ENCODE measurements at places on chromosomes 2 and 18.

- no peak for DNase-seq
These were observed 114.8 kb downstream of the GAREM1 start for GRCh38 chr18:32355896-32356295.

- no peak for DNase-seq
These were observed 650 bp downstream of the CCBE1 start for GRCh38 chr18:59696311-59697235.

GRCh38 chr18:75246721-75247610 lies 36.4 kb downstream of the TSHZ1 start:
- no peak for DNase-seq

- no peak for DNase-seq
These were observed 213.7 kb downstream of the TSN start for GRCh38 chr2:121969166-121969565.

DNA sequence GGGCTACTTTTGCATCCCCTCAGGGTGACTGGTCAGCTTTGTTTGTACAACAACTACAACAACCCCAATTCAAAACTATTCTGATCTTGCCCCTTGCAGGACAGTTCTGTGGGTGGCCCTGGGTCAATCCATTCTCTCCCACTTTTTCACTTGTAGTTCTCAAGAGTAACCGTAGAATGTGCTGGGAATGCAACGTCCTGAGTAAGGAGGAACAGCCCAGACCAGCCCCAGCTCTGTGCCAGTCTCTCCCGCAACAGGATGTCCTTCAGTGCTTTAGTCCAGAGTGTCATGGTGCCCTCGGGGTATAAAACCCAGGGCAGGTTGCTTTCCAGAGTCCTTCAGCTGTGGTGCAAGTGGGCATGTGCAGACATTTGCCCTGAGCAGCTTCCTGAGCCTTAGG lies 22.1 kb upstream of the TEX51 start:
- DNase-seq = no peak

- no peak for DNase-seq
These were observed 55.3 kb downstream of the HS1BP3 start for GRCh38 chr2:20595439-20596192.

DNA sequence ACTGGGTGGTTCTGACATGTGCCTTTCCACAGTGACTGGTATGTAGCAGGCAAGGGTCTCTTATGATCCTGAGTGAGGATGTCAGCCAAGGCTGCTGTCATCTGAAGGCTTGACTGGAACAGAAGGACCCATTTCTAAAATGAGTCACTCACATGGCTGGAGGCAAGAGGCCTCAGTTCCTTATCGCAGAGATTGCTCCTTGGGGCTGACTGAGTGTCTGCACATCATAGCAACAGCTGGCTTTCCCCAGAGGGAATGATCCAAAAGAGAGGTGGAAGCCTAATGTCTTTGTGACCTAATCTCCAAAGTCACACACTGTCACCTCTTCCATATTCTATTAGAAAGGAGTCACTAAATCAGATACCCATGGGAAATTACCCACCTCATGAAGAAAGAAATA lies 114.0 kb downstream of the NEDD4L start:
- no peak for DNase-seq

GRCh38 chr2:98269274-98269673 lies 77.0 kb upstream of the CNGA3 start:
- no peak for DNase-seq

- DNase-seq = no peak
These were observed 59.7 kb upstream of the ADAM23 start for GRCh38 chr2:206383669-206384068.

DNA sequence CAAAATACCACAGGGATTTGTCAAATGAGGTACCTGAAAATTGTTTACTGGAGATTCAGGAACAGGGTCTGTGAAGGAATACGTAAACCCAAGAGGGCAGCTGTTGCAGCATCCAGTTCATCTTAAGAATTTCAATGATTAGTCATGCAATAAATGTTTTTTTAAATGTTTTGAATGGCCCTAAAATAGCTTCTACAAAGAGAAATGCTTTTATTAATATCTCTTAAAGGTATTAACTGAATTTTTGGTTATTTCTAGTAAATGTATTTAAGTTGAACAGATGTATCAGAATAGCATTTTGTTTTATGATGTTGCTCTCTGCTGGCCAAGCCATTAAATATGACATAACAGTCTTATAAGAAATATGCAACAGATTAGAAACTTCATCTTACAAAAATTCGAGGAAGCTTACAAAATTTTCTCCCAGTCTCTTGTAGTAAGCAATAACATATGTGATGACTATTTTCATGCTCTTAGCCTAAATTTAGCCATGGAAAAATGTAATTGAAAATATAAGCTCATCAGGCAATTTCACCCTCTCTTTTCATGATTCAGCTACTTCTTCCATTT lies 863.9 kb downstream of the SUCLG1 start:
- no peak for DNase-seq

- no peak for DNase-seq
These were observed 71.3 kb upstream of the SETBP1 start for GRCh38 chr18:44609181-44609941.

DNA sequence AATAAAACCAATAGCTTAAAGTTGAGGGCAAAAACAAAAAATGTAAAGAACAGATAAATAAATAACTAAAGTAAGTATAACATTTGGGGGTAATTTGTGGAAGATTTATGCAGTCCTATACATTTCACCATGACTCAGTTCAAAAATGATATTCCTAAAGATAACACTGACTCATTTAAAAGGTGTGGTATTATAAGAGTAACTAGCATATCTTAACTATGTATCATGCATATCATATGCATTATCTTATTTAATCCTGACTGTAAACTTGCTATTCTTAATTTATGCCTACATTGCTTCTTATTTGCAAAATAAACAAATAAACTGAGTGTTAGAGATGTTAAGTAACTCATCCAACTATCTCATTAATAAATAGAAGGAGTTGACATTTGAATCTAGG lies 726.5 kb upstream of the PKDCC start:
- DNase-seq = no peak

GRCh38 chr2:32532341-32532740 lies 95.5 kb upstream of the TTC27 start:
- DNase-seq = no peak

DNA sequence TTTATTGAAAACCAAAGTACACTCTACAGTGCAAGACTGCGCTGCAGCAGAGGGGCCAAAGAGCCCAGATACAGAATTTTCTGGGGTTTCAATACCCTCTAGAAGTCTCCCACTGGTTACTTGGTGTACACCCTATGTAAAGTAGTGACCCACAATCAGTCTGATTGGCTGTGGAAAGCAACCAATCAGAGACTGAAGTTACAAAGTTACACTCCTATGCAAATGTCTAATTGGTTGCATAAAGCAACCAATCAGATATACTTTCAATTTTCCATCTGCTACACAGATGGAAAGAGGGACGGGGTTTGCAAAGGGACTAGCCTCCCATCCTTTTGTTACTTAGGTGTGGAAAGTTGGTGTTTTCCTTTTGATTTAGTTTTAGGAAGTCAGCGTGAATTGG lies 198.9 kb upstream of the SH3BP4 start:
- no peak for DNase-seq

DNA sequence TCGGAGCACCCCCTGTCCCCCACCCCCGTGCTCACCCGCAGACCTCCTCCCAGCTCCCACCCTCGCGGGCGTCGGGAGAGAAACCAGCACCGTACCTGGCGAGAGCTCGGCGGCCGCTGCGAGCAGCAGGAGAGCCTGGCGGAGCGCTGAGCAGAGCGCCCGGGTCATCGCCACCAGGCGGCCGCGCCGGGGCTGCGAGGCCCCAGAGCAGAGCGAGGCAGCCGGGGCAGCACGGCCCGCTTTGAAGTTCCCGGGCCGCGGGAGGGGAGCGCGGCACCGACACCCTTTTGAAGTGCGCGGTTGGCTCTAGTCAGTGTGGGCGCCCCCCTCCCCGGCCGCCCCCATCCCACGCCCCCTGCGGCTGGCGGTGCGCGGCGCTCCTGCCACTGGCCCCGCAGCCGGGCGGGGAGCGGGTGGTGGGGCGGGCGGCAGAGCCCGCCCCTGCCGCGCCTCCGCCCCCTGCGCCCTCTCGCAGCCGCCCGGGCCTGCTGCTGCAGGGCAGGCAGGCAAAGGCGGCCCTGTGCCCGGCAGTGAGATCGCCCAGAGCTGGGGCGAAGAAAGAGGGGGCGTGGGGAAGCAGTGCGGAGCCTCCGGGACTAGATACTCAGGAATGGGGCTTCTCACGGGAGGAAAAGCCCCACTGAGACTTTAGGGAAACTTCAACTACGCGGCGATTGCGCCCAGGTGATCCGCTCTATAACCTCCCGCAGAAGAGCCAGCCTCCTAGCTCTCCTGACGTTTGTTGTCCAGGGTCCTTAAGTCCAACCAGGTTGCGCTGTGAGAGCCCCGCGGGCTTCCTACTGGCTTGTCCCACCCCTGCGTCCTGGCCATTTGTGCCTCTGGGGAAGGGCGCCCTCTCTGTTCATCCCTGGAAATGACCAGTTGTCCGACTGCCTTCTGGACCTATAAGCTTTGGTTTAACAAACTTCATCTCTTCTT lies at the start of gene ACVR1C:
Gene ACVR1C (minus strand): TSS at position 388 of the 939 bp plus-strand sequence. CDS start 220 bp downstream, at position 168.
- peak; percentile 82 for DNase-seq

GRCh38 chr2:28030600-28030999 lies 140.1 kb downstream of the BABAM2 start:
- no peak for DNase-seq

GRCh38 chr2:7692657-7693161 lies 775.5 kb downstream of the RNF144A start:
- no peak for DNase-seq

GRCh38 chr18:30039201-30039600 lies 1003.3 kb downstream of the DSC3 start:
- no peak for DNase-seq

DNA sequence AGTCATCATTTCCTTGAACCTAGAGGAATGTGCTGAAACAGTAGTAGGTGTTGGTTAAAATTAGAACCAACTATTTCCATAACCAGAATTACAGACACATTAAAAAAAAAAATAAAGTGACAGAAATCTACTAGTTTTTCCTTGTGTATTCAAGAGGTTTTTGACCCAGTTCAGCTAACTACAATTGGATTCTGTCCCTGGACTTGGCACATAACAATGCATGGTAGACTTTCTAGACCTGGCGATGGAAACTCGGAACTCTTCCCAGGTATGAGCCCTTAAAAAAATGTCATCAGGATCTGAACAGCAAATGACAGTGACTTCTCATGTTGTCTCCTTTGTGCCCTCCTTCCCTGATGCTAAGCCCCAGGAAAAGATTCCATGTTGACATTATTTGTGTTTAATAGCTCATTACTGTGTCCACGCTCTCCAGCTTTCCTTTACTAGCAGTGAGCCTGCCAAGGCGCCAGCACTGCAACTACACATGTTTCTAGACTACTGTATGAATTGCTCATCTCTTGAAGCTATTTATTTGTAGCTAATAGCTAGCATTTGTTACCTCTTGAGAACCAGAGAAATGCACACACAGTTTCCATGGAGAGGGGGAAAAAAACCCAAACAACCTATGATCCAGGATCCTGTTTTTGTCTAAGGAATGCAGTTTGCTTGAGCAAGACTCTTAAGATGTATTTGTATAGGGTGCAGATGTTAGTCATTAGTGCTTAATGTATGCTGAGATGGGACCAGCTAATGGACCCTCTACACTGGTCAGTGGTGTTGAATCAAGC lies 148.5 kb downstream of the FMNL2 start:
- no peak for DNase-seq

GRCh38 chr2:4964001-4964540 lies 728.1 kb upstream of the SOX11 start:
- DNase-seq = no peak

DNA sequence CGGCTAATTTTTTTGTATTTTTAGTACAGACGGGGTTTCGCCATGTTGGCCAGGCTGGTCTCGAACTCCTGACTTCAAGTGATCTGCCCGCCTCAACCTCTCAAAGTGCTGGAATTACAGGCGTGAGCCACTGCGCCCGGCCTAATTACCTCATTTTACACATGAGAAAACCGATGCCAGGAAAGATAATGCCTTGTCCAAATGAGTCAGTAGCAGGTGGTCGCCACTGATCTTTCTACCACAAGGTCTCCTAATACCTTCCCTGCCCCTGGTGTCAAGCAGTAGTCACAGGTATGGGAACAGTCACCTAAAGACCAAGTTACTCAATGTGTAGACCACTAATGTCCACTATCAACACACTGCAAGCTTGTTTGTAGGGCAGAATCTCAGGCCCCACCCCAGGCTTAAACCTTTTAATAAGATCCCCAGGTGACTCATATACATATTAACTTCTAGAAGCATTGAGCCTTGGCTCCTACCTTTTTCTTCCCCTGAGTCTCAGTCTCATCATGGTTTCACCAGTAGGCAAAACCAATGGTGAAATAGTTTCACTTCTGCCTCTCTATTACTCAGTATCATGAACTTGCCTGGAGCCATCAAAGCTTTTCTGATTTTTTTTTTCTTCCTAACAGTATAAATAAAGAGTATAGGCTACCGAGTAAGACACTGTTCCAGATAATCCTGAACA lies 6.9 kb upstream of the EPB41L5 start:
- no peak for DNase-seq

GRCh38 chr2:233336541-233336940 lies 17.8 kb upstream of the DGKD start:
- no peak for DNase-seq

GRCh38 chr2:179218848-179219594 lies 45.6 kb downstream of the SESTD1 start:
- DNase-seq = peak; percentile 49

DNA sequence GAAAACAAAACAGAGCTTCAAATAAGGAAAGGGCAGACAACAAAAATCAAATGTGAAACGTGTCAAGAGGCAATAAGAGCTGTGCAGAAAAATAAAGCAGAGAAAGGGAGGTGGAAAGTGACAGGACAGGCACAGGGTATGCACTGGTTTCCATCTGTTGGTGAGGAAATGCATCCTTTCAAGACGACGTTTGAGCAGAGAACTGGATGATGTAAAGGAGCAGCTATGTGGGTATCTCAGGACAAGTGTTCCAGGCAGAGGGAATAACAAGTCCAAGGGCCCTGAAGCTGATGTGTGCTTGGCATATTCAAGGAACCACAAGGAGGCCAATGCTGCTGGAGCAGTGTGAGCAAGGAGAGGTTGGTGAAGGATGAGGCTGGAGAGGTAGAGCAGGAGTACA lies 168.9 kb upstream of the SERPINE2 start:
- no peak for DNase-seq

GRCh38 chr2:176085120-176085788 lies 1.5 kb upstream of the EVX2 start:
- DNase-seq = no peak

GRCh38 chr2:74944987-74945787 lies 13.3 kb upstream of the POLE4 start:
- DNase-seq = no peak

DNA sequence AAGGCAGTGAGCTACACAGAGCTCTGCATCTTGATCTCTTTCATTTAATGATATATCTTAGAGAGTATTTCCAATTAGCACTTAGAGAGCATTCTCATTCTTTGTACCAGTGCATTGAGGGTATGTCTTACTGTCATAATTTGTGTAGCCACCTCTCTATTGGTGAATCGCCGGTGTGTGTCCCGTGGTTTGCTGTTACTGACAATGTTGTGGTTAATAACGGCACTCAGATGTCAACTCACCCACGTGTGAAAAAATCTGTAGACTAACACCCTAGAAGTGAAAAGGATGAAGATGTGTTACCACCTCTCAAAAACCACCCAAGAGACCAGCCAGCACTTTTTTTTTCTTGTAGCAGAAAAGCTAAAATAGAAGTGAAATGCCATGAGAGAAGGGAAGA lies 37.1 kb downstream of the TEX51 start:
- DNase-seq = no peak
